ENCODE measurements at places on chromosomes 3 and 15.

- DNase-seq, result no peak
Observed at GRCh38 chr3:175495331-175495730, 636.2 kb downstream of the NAALADL2 start.

GRCh38 chr3:38658841-38659240 is 9.4 kb upstream of the SCN5A start:
- no peak for DNase-seq

GRCh38 chr15:58269455-58270414 is 131.6 kb downstream of the AQP9 start:
- DNase-seq, result peak; percentile 62

- DNase-seq, result no peak
Observed at GRCh38 chr3:125035217-125035616, 20.6 kb downstream of the HEG1 start.

GRCh38 chr3:175670557-175670956 is 811.4 kb downstream of the NAALADL2 start:
- peak; percentile 55 for DNase-seq

- DNase-seq, result no peak
Observed at GRCh38 chr15:91132079-91132478, 32.0 kb downstream of the SV2B start.

GRCh38 chr3:38627956-38628355 is 21.5 kb downstream of the SCN5A start:
- DNase-seq, result no peak

GRCh38 chr15:40702077-40702476 is 7.1 kb downstream of the RAD51 start:
- DNase-seq, result no peak

GRCh38 chr3:188421151-188421821 is 267.3 kb downstream of the LPP start:
- DNase-seq, result peak; percentile 93

- DNase-seq, result no peak
Observed at GRCh38 chr15:53548236-53548635, 211.2 kb downstream of the WDR72 start.

DNA sequence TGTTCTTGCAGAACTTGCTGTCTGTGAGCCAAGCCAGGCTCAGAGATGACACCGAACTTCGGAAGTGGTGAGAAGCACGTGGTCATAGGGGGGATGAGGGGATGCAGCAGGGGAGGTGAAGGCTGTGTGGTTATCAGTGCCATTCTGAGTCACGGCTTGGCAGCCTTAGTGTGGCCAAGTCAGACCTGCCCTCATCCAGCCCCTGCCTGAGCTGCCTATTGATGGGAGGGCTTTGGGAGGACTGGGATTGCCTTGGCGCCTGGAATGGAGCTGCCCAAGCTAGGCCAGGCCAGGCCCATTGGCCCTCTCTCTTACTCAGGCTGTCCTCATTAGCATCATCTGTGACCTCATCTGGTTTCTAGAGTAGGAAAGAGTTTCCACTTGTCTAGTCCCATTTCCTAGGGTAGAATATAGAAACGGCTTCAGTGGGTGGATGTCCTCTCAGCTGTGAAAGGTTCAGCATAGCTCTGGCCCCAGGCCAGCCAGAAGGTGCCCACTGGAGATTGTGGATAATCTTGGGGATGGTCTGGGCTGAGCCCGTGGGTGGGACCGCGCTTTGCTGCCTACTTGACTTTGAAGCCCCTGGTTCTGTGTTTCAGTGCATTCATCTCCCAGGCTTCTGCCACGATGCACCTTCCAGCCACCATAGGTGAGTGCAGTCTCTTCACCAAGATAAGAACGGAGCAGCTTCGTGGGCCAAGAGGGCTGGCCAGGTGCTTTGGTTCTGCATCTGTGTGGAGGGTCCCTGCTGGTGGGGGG is 7.2 kb downstream of the FAH start:
- peak; percentile 51 for DNase-seq

GRCh38 chr3:52879581-52879980 is 17.8 kb downstream of the STIMATE start:
- no peak for DNase-seq

GRCh38 chr15:34796847-34797435 is 1.6 kb upstream of the ACTC1 start:
- DNase-seq, result no peak

GRCh38 chr15:43519196-43519595 is 1.8 kb downstream of the MAP1A start:
- no peak for DNase-seq

DNA sequence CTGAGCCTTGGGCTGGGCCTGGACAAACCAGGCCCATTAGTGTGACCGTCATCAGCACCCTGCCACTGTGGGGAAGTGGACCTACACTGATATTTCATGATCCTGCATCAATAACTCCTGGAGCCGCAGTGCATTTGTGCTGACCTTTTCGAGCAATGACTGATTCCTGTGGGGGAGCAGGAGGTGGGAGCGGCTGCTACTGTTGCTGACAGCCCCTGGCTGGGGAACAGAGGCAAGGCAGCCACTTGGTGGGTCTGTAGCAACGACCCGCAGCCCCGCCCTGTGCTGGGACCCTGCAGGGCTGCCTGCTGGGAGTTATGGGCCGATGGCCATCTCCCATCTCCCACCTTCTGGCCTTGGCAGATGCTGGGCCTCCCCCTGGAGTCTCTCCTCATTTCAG is 42.1 kb downstream of the CCDC33 start:
- no peak for DNase-seq

DNA sequence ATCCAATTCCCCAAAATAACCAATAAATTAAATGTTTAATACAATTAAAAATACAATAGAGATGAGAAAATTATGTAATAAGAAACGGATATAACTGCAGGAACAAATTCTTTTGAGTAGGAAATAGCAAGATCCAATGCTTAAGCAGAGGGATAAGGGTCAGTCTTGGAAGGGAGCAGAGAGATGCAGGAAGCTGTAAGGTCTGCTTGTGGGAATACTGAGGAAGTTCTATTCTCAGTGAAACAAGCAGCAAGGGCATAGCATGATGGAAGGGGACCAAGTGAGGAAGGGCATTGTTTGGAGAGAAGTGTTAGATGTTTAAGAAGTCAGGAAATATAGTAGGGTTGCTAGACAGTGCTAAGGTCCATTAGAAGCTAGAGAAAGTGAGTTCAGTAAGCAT is 409.0 kb downstream of the TBC1D5 start:
- no peak for DNase-seq

DNA sequence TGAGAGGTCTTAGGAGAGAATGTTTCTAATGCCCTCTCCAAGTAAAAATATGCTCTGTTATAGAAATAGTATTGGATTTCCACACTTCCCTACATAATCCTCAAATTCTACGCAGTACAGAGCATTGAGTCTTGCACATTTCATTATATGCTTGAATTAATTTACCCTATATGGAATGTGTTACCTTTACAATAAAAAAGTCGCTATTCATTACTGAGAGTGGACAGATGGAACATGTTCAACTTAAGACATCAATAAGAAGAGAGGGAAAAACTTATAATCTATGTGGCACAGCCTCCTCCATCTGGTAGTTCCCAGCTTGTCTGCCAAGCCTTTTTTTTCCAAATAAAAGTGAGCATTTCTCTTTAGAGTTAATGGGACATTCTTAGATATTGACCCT is 417.9 kb downstream of the MECOM start:
- DNase-seq, result no peak

DNA sequence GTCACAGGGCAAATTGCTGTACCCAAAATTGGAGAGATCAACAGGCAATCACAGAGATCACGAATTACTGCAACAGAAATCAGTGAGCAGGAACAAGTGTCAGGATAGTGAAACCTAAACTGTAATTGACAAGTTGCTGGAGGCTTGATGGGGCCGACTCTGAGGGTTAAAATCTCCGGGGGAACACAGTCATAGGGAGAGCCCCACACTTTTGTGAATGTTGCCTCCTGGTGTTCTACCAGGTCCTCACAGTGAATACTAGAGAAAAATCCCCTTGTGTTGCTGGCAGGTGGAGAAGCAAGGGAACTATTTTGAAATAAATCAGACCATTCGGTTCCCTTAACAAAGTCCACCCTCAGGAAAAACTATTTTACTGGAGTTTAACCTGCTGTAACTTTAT is 697.5 kb upstream of the CBLB start:
- no peak for DNase-seq

DNA sequence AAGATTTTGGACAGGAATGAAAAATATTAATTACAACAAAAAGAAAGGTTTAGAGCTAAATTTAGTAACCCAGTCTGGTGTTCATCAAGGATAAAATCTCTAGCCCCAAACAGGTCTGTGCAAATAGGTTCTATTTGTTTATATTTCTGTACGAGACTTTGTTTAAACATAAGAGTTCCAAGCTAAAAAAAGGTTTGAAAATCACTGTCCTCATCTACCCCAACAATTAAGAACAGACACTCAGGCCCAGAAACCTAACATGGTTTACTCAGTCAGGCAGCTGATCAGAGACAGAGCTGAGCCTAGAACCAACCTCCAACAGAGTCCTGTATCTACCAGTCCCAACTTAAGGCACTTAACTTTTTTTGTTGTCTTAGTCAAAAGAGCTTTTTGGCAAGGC is 49.3 kb downstream of the SNX4 start:
- DNase-seq, result no peak
